HFFc6 (cell line): ENCODE measurements at places on chromosomes 5 and 9.

GRCh38 chr9:129486756-129487657 lies 133.9 kb downstream of the C9orf50 start:
- DNase-seq, result peak; percentile 73

- no peak for DNase-seq
These were observed 6.3 kb downstream of the NR2F1 start for GRCh38 chr5:93589152-93589828.

GRCh38 chr5:458547-459353 lies 15.8 kb downstream of the EXOC3 start:
- peak; percentile 50 for DNase-seq

- DNase-seq, result peak; percentile 7
These were observed 145.4 kb downstream of the CDK5RAP2 start for GRCh38 chr9:120434532-120434931.

DNA sequence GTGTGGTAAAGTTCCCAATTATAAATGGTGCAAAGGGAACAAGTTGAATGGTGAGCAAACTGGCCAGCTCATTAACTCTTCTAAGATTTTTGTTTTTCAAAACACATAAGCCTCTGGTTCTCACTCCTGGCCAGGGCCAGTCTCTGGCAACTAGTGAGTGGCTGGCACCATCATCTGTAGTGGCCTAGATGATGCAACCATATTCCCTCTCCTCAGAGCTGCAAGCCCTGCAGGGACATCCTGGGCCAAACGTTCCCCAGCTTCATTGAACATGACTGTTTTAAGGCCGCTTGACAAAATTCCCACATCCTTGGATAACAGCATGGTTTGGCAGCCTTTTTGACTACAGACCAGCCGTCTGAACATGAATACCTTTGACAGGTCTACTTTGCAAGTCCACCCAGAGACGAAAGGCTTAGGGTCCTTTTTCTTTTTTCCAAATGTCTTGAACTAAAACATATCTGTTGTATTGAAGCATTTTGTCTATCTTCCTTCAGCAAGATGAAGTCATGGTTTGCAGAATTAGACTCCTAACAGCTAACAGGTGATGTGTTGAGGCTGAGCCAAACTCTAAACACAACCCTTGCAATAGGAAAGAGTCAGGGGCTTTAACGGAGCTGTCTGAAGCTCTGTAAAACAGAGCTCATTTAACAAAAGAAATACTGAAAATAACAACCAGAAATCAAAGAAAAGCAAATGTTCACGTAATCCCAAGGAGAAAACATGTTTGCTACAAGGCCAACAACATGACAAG lies 23.8 kb downstream of the MACROH2A1 start:
- no peak for DNase-seq

DNA sequence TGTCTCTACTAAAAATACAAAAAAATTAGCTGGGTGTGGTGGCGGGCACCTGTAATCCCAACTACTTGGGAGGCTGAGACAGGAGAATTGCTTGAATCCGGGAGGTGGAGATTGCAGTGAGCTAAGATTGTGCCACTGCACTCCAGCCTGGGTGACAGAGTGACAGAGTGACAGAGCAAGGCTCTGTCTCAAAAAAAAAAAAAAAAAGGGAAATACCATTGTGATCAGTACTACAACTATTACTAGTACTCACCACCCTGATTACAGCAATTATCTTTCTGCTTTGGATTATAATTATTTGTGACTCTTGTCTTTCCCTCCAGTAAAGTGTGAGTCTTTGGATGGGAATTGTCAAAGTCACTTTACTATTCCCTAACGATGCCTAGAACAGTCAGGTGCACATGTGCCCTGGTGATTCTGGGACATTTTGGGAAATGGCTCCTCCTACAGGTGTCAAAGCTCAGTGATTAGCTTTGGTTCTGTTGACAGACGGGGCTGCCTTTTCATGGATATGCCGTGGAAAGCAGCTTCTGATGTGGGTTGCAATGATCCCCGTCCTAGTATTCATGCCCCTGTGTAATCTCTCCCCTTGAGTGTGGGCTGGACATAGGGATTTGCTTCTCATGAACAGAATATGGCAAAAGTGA lies 31.8 kb upstream of the FRRS1L start:
- no peak for DNase-seq

GRCh38 chr5:55982957-55983381 lies 11.8 kb downstream of the IL6ST start:
- no peak for DNase-seq

DNA sequence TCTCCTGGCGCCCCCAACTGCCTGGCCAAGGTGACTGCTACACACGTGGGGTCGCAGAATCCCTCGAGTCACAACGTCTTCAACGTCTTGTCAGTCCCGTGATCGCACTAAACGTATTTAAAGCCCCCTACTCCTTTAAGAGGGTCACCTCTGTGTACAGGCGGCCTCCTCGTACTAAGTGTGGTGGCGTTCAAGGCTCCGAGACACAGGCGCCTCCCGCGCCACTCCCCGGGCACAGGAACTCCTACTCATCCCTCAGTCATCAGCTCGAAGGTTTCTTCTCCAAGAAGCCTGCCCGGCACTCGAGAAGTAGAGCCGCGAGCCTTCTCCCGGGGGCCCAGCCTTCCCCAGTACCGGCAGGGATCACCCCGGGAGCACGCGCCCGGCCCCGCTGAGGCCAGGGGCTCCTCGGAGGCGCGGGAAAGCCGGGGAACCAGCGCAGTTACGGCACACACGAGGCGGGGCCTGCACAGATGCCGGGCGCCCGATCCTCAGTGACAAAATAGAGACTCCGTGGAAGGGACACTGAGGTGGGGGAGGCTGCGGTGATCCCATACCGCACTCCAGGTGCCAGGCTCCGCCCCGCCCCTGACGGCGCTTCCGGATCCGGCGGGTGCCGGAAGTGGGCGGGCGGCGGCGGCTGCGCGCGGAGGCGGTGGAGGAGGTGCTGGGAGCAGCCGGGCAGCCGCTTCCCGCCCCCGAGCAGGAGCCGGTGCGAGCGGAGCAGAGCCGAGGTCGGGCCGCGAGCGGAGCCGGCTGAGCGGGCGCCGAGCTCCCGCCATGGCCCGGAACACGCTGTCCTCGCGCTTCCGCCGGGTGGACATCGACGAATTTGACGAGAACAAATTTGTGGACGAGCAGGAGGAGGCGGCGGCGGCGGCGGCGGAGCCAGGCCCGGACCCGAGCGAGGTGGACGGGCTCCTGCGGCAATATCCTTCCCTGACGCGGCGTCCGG lies 6.9 kb downstream of the ARPC5L start:
- peak; percentile 76 for DNase-seq

GRCh38 chr5:119343766-119344165 lies 12.1 kb upstream of the TNFAIP8 start:
- no peak for DNase-seq

GRCh38 chr5:99544356-99544755 lies 615.5 kb upstream of the CHD1 start:
- no peak for DNase-seq

DNA sequence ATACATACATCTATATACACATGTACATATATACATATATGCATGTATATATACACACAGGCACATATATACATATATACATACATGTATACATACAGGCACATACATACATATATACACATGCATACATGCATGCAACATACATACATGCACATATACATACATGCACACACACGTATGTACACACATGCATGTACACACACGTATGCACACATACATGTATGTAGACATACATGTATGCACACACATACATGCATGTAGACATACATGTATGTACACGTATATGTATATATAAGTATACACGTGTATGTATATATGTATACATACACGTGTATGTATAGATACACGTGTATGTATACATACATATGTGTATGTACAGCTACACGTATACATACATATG lies 617.0 kb downstream of the RAB3C start:
- DNase-seq, result no peak

GRCh38 chr5:61788548-61788947 lies 456.5 kb downstream of the ZSWIM6 start:
- DNase-seq, result no peak

DNA sequence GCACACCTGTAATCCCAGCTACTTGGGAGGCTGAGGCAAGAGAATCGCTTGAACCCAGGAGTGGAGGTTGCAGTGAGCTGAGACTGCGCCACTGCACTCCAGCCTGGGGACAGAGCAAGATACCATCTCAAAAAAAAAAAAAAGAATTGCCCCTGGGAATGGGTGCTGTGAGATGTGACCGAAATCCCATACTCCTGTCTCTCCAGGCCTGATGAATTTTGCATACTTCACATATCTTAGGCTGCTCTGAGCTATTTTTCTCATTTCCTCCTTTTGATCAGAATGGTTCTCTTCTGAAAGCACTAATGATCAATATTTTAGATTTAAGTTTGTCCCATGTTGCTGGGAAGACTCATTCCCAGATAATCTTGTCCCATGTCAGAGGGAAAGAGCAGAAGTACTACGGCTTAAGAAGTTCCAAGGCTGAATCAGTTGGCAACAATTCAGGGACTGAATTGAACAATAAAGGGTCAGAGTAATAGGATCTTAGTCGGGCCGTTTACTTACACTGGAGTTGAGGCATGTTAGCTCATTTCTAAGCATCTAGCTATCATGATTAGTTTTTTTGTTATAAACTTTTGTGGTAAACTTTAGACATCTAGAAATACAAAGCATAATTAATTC lies 44.2 kb upstream of the TENT2 start:
- no peak for DNase-seq

DNA sequence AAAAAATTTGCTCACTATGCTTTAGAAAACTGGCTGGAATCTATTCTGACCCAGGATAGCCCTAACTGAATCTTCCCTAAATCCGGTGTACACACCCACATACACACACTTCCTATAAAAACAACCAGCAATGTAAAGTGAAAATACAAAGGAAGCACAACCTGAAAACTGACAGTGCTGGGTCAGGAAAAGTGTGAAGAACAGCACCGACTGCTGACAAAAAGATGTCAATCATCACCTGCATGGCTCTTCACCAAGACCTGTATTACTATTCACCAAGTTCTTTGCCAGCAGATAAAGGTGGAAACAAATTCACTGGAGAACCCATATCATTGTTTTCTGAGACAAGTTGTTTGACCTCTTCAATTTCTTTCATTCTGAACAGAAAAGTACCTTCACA lies 293.8 kb upstream of the GRAMD2B start:
- no peak for DNase-seq

- no peak for DNase-seq
These were observed 10.5 kb downstream of the CLTB start for GRCh38 chr5:176405656-176406435.

GRCh38 chr5:14296533-14297331 lies 153.6 kb downstream of the TRIO start:
- no peak for DNase-seq

GRCh38 chr5:2111569-2112105 lies 228.9 kb upstream of the IRX4 start:
- no peak for DNase-seq

GRCh38 chr9:131524665-131525315 lies 6.3 kb downstream of the UCK1 start:
- DNase-seq, result peak; percentile 60

GRCh38 chr5:65100911-65101631 lies 332.3 kb downstream of the CWC27 start:
- DNase-seq, result peak; percentile 67
